Activated T-cell treated with anti-CD3 and anti-CD28 coated beads, Interleukin-2, amount 50 U/mL, for 48 hours (primary cell): ENCODE measurements at places on chromosomes 12 and 14.

DNA sequence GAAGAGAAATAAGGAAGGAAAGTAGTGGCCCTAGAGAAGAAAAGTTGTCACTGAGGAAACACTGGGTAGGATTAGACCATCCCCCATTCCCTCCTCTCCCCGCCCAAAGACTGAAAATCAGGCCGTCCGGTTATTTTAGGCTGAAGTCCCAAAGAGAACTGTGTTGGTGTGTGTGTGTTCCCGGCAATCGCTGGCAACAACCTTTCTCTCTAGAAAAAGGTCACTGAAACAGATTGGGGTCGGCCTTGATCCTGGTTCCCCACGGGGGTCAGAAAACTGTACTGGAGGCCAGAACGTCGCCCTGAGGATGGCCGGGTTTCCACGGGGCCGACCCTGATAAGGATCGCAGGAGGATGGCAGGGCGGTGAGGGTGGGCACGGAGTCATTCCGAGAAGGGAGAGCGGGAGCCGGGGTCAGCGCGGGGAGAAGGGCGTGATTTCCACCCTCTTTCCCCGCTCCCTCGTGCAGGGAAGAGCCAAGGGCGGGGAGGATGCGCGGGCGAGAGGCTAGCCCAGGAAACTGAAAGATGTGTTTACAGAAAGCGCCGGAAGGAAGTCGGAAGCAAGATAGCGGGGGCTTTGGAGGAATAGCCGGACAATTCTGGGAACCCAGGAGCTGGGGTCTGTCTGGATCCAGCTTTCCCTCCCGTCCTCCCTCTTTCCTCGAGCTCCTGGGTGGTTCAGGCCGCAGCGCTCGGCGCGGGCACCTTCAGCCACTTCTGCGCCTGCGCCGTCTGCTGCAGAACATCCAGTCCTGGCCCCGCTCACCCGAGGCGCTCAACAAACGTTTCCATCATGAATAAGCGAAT, 25.3 kb upstream of the SPTLC2 start:
- peak; percentile 80 for DNase-seq

DNA sequence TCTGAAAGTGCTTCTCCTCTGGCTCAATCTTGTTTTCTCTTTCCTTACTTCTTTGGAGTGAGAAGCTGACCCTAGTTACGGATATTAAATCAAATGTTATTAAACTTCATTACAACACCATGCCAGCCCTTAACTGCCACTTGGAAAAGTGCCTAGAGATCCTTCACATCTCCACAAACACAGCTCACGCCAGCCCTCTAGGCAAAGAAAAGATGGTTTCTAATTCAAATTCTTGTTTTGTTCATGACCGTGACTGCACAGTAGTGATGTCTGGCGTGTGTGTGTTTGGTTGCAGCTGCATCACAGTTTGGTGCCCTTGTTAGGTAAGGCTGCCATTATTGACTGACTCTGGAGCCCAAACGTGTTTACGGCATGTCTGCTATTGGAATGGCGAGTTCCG, 113.0 kb downstream of the BEGAIN start:
- no peak for DNase-seq

DNA sequence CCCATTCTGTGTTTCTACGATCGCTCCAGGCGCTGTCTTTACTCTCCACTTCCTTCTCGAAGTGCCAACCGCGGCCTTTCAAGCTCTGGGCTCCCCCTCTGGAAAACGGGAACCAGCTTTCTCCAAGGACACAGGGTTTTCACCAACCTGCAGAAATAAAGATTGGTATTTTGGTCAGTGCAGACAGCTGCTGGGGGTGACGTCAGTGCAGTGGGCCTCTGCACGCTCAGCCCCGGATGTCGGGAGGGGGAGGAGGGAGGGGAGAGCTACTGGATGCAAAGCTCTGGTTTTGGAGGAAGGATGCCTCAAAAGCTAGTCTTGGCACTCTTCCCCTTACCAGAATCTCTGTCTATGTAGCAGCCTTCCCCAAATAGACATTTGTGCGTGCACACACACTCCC, 19.9 kb downstream of the HRK start:
- peak; percentile 24 for DNase-seq

- DNase-seq = no peak
Measured at GRCh38 chr14:61420326-61420725, 98.9 kb downstream of the PRKCH start.
